Suppressor macrophage (primary cell): ENCODE measurements at places on chromosomes 16 and 17.

DNA sequence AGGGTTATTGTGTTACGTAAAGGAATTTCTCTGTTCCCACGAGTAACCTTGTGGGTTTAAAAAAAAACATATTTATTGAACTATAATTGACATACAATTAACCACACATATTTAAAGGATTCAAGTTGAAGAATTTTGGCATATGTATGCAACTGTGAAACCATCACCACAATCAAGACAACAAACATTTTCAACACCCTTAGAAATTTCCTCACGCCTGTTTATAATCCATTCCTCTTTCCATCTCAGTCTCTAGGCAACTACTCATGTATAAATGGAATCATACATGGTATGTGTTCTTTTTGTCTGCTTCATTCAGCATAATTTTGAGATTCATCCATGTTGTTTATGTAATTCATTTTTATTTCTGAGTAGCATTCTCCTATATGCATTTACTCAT is 104.0 kb downstream of the MRTFB start:
- no peak for DNase-seq

- peak; percentile 40 for DNase-seq
Observed at GRCh38 chr17:40124279-40125141, 2.7 kb downstream of the MSL1 start.

DNA sequence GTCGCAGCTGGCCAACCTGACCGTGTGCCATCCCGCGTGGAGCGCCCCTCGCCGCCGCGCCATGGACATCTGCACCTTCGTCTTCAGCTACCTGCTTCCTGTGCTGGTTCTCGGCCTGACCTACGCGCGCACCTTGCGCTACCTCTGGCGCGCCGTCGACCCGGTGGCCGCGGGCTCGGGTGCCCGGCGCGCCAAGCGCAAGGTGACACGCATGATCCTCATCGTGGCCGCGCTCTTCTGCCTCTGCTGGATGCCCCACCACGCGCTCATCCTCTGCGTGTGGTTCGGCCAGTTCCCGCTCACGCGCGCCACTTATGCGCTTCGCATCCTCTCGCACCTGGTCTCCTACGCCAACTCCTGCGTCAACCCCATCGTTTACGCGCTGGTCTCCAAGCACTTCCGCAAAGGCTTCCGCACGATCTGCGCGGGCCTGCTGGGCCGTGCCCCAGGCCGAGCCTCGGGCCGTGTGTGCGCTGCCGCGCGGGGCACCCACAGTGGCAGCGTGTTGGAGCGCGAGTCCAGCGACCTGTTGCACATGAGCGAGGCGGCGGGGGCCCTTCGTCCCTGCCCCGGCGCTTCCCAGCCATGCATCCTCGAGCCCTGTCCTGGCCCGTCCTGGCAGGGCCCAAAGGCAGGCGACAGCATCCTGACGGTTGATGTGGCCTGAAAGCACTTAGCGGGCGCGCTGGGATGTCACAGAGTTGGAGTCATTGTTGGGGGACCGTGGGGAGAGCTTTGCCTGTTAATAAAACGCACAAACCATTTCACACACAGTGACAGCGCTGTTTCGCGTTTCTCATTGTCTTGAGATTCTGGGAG is 2.0 kb upstream of the ZACN start:
- peak; percentile 73 for DNase-seq

- DNase-seq, result no peak
Observed at GRCh38 chr16:66133643-66134338, 232.7 kb upstream of the CDH5 start.

DNA sequence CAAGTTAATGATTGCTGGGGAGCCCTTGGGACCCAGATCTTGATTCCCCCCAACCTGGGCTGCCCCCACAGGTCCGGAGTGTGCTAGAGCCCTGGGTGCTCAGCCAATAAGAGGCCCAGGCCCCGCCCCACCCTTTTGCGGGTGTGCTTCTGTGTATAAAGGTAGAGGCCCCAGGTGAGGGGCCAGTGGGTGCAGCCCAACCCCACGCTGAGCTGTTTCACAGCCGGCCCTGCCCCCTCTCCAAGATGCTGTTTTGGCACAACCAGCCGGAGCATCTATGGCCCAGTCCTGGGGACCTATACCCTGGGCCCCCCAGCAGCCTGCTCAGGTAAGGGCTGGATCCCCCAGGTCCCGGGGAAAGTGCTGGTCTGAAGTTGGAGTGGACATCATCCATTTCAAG is 11.8 kb upstream of the STAC2 start:
- DNase-seq, result no peak

GRCh38 chr17:64281962-64282752 is 19.1 kb upstream of the TEX2 start:
- DNase-seq, result peak; percentile 78

DNA sequence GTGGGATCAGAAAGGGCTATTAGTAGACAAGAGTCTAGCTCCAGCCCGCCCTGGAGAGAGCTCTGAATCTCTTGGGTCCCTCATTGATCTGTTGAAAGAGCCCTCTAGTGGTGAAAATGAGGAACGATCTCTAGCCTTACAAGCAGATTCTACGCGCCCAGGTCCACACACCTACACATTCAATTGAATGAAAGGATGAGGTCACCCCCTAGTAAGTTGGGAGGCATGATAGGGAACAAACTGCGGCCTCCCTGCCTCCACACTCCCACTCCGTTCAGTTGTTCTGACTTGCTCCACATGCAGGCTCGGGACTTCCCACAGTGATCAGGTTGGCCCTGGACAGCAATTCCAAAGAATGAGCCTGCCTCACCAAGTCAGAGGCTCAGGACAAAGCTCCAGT is 2.9 kb upstream of the CACNG3 start:
- DNase-seq, result peak; percentile 54

GRCh38 chr17:40557531-40558299 is 7.6 kb downstream of the CCR7 start:
- no peak for DNase-seq

- DNase-seq, result peak; percentile 48
Observed at GRCh38 chr17:2724784-2725164, 13.2 kb upstream of the CLUH start.
